Ecto neural progenitor cell (in vitro differentiated cells): ENCODE measurements at places on chromosomes 11 and 22.

DNA sequence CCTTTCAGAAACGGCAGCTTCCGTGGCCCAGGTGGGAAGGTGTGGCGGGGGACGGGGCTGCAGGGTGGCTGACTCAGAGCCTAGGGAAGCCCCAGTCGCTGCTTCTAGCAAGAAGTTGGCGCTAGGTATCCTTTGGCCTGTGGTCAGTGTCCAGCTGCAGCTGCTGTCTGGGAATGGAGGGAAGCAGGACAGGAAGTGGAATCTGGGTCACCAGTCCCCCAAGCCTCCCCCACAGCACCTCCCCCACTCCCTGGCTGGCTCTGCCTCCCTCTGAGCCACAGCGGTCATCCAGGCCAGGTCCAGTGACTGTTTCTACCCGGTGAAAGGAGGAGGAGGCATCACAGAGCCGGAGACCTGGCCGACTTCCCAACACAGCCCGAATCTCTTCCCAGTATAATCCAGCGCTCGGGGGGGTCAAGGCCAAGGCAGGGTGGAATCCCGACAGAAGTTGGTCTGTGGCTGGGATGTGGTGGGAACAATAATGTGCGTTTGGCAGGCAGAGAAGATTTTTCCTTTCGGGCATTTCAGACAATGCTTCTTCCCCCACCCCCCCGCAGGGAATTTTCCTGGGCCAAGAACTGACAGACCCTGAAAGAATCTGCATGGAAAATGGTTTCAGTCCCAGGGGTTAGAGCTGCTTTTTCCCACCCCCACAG is 45.1 kb downstream of the C11orf96 start:
- DNase-seq: no peak

DNA sequence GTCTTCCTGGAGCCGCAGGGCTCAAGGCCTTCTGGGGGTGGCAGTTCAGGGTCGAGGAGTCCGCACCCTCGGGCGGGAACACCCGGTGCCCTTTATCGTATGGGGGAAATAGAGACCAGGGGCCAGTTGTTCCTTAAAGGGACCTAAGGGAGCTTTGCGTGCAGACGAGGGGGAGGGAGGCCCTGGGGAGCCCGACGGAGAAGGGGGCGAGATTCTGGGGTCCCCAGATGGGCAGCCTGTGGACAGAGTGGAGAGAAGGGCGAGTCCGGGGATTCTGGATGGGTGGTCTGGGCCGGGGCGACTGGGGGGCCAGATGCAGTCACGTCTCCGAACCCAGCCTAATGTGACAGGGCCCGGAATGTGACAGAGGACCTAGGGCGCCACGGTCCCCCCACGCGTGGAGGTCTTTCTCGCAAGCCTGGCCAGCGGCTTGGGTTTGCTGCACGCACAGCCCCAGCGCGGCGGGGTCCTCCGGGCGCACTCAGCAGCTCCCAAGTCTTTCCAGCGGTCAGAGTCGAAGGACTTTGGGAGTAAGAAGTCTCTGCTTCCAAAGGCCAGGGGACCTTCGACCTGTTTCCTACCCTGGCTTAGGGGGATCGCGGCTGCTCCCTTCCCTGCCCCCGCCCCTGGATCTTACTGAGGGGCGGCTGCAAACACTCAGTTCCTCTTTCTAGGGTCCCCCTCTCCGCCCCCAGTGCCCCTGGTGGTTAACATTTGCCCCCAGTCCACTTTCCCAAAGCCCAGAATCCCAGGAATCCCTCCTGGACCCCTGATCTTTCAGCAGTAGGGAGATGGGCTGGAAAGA is 547 bp downstream of the TUBA8 start:
- DNase-seq: no peak

- no peak for DNase-seq
Observed at GRCh38 chr22:46533070-46533833, 4.2 kb downstream of the CELSR1 start.

- no peak for DNase-seq
Observed at GRCh38 chr11:16291729-16292128, 64.6 kb downstream of the SOX6 start.

DNA sequence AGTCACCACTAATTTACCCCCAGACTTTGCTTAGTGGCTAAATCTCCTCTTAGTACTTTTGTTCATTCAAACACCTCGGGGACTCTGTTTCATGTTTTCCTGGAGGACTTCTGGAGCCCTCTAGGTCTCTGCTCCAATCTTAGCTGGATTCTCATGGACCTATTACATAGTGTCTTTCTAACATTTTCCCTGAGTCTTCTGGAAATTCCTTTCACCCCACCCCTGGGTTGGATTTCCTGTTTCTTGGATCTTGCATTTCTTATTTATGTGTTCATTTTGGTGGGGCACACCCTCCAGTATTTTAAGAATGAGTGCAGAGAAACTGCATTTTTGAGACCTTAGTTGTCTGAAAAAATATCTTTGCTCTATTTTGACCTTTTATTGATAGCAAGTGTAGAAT is 220.1 kb downstream of the BLID start:
- DNase-seq: no peak
